Stimulated activated CD8-positive, alpha-beta memory T cell treated with anti-CD3 and anti-CD28 coated beads, Interleukin-15, amount 100 ng/mL, for 24 hours (primary cell): ENCODE measurements at places on chromosomes 13 and 19.

- no peak for DNase-seq
Observed at GRCh38 chr13:41389580-41389979, 67.8 kb upstream of the RGCC start.

- no peak for DNase-seq
Observed at GRCh38 chr19:50820086-50820485, 3.5 kb downstream of the KLK1 start.

DNA sequence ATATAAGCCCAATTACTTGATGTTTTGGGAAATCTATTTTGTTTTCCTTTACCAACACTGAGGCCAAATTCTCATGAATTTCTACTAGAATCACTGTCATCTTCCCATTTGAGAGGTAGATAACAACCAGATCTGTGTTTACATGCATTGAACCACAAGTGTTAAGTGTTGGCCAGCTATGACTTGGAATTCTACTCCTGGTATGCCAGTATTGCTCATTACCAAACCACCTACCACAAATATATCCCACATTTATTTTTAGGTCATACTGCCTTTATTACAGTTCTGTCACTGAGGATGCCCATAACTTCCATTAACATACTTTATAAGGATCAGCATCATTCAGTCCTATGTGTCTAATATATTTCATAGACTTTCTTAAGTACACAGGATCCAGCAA lies 328.9 kb downstream of the DIAPH3 start:
- DNase-seq = no peak

DNA sequence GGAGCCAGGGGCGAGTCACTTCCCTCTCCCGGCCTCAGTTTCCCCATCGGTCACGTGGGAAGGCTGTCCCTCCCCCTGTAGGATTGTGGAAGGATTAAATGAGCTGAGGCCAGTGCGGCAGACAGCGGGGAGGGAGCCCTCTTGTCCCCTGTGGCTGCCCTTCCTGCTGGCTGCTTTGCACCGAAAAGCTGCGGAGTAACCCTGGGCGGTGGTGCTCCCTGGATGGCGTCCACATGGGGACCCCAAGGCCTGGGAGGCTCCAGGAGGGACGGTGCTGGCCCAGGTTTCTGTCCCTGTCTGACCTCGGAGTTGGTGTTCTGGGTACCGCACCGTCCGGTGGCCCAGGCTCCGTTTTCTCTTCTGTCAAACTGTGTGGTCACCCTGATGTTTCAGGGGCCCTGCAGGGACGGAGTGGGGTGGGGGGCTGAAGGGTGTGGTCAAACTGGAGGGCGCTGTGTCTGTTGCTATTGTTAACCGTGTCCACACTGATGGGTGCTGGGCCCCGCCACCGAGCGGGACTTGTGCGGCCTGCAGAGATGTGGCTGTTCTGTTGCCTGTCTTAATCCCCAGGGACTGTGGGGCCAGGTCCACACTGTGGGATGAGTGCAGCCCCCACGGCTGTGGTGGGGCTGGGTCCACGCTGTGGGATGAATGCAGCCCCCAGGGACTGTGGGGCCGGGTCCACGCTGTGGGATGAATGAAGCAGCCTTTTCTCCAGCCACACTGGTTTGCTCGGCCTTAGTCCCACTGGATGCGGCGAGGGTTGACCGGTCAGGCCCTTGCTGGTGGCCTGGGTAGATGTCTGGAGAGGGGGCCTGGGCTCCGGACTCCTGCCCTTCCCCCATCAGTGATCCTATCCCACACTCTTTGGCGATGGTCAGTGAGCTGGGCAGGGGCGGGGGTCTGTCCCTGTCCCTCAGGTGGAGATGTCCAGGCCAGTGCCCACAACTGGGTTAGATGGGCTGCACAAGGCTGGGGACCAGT lies 6.9 kb downstream of the GNA11 start:
- DNase-seq = no peak

DNA sequence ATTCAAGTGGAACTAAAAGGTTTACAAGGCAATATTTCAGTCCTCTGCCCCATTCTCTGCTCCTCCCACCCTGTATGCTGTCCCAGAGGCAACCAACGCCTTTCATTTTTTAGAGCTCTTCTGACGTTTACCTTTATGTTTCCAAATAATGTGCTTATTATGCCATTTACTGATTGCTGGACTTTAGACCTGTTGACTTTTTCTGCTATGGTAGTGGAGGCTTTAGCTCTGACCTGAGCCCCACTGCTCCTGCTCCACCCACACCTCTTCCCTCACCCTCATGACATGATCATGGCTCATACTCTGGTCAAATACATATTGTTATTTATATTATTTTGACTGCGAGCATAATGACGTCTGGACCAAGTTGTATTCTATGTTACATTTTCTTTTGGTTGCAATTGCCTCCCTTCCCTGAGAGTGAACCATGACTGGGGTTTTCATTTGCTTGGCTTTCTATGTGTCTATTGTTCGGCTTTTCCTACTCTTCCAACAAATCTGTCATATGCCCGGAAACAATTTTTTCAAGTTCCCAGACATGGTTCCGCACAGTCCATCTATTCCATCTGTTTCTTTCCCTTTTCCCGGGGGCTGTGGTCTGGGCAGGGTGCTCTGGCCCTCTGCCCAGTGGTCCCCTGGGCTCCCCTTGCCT lies 31.4 kb upstream of the GJB6 start:
- no peak for DNase-seq
